ENCODE measurements at places on chromosomes 1 and 21. TPM values are rescaled to one million over a fixed set of nuclear protein-coding genes. Genes with fewer than 3 reads are reported as not detected.
A peak's percentile ranks its signal among the peaks of the same experiment; 100 is the strongest.

GRCh38 chr1:161198194-161198896, 509 bp downstream of the ADAMTS4 start:
- peak; percentile 51 for DNase-seq

GRCh38 chr1:67711855-67712212, 26.8 kb downstream of the GADD45A start:
- no peak for DNase-seq

GRCh38 chr1:107593501-107594209, 371.3 kb downstream of the VAV3 start:
- DNase-seq, result no peak

- DNase-seq, result peak; percentile 50
Measured at GRCh38 chr1:212457740-212458338, 25.1 kb downstream of the NENF start.

- no peak for DNase-seq
Measured at GRCh38 chr1:33025180-33025569, 11.5 kb downstream of the AK2 start.

- peak; percentile 74 for DNase-seq
Measured at GRCh38 chr1:30253807-30254440, 469.5 kb downstream of the MATN1 start.

- no peak for DNase-seq
Measured at GRCh38 chr1:56439610-56440264, 139.6 kb downstream of the PLPP3 start.

- no peak for DNase-seq
Measured at GRCh38 chr1:221444346-221444745, 297.5 kb downstream of the DUSP10 start.

DNA sequence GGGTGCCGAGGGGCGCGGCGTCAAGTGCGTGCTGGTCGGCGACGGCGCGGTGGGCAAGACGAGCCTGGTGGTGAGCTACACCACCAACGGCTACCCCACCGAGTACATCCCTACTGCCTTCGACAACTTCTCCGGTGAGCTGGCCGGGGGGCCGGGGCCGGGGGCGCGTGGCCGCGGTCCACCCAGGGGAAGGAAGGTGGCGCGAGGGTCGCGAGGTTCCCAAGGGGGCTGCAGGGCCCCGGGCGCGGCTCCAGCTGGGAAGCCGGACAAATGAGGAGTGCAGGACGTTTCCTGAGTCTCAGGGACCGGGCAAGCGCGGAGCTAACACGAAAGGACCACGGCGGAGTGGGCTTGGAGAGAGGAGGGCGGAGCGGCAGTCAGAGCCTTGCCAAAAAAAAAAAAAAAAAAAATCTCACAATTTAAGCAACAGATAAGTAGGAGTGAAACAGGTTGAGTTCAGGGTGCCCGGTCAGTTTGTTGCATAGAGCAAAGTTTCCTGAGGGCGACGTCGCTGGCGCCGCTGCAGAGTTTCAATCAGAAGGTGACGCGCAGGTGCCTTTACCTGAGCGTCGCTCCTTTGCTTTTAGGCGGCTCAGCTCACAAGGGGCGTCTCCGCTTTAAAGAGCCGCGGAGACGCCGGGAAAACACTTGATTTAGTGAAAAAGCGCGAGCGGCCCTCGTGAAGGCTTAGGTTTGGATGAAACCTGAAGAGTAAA, 750 bp downstream of the RHOU start:
- DNase-seq, result peak; percentile 54

DNA sequence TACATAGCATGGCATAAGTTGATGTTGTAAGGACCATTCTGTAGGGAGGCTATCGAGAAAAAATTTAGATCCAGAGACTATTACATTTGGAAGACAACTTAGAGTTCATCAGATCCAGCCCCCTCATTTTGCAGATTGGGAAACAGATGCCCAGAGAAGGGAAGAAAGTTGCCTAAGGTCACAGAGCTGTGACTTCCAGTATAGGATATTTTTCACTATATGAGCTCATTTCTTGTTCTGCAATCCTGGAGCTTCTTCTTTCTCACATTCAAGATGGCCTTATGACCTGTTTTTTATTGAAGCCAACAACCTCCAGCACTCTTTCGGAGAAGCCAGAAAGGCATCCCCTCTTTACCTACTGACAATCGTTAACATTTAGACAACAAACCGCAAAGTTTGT, 421.8 kb upstream of the PLXNA2 start:
- DNase-seq, result no peak

GRCh38 chr1:169106921-169107602, 572 bp downstream of the ATP1B1 start:
- peak; percentile 38 for DNase-seq

GRCh38 chr1:30853350-30853749, 55.2 kb downstream of the SDC3 start:
- DNase-seq, result no peak

DNA sequence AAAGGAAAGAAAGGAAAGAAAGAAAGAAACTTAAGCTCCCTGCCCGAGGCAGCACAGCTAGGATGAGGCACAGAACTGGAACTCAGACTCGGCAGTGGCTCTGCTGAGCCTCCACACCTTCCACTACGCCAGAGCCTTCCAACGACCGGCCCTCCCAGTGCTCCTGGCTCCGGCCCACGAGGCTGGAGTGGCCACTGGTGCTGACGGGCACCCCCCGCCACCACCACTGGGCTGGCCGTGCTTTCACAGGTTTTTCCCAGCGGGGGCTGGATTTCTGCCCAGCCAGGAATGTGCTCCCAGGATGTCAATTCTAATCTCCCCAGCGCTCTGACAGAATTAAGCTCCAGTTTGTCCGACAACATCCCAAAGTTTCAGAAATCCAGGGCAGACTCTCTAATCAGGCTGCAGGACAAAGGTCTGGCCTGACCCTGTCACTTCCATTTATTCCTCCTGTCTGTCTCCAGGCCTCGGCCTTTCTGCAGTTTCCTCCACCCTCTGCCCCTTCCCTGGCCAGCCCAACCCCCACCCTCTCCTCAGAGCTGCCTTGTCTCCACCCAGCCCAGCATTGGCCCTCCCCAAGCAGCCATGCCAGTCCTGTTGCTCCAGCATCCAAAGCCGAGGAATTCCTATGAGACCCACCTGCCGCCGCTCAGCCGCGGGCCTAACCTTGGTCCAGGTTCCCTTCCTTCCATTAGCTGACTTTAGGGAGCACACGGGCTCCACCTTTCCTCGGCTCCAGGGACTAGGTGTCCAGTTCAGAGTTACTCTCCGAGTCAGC, 81.9 kb downstream of the CASZ1 start:
- peak; percentile 16 for DNase-seq

DNA sequence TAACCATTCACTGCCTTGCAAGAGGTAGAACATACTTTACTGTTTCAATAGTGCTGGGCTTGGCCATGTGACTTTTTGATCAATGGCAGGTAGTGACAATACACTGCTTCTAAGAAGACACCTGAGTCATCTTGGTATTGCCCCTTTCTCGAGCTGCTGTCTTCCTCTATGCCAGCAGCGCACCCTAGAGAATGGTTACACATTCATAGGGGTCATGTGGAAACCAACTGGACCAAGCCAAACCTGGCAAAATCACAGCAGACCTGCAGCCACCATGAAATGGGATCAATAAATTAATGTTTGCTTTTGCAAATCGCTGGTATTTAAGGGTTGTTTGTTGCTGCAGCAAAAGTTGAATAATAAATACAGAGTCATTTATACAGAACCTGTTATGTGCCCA, 122.3 kb downstream of the GRIK1 start:
- no peak for DNase-seq

Gene IL20
- total RNA-seq, result not detected

Gene CCDC27
- total RNA-seq, result not detected

Gene WRAP73
- total RNA-seq, result 17.4 TPM

Gene FMO1
- total RNA-seq, result not detected

Gene SPRR2G
- total RNA-seq, result not detected

Gene SLFNL1
- total RNA-seq, result not detected

Gene FAM72B
- 23.1 TPM for total RNA-seq

Gene AP4B1
- total RNA-seq, result 55.9 TPM

All from Daoy (cell line).